ENCODE measurements at places on chromosomes 3 and 15.

- DNase-seq, result no peak
Measured at GRCh38 chr3:150291515-150291914, 116.6 kb upstream of the TSC22D2 start.

DNA sequence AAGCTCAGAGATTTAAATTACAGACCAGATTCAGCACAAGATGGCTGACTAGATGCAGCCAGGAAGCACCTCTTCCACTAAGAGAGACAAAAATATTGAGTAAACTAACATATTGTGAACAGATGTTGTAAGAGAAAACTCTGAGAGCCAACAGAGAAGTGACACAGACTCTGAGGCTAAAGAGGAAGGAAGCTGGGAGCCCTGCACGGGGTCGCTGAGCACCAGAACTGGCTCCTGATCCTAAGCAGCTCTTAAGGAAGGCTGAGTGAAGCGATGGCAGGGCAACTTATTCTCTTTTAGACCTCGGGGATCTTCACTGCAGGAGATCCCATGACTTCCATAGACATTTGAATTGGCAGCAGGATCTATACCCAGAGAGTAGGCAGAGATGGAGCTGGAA, 578.0 kb upstream of the GRM7 start:
- DNase-seq, result no peak

DNA sequence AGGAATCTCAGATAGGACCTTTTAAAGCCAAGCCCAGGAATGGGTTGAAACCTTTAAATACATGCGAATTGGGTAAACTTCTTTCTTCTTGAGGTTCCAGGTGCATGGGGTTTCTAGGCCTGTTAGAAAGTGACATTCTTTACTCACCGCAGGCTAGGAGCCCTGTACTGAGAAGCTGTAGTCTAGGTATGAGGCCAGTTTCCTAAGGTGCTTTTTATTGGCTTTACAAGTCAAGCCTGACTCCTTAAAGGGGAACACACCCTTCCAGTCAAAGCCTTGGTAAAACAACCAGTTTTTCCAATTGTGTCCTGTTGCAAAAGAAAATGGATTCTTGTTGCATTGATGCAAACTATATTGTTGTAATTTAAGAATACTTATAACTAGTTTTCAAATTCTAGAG, 76.1 kb upstream of the ATP11B start:
- DNase-seq, result no peak

DNA sequence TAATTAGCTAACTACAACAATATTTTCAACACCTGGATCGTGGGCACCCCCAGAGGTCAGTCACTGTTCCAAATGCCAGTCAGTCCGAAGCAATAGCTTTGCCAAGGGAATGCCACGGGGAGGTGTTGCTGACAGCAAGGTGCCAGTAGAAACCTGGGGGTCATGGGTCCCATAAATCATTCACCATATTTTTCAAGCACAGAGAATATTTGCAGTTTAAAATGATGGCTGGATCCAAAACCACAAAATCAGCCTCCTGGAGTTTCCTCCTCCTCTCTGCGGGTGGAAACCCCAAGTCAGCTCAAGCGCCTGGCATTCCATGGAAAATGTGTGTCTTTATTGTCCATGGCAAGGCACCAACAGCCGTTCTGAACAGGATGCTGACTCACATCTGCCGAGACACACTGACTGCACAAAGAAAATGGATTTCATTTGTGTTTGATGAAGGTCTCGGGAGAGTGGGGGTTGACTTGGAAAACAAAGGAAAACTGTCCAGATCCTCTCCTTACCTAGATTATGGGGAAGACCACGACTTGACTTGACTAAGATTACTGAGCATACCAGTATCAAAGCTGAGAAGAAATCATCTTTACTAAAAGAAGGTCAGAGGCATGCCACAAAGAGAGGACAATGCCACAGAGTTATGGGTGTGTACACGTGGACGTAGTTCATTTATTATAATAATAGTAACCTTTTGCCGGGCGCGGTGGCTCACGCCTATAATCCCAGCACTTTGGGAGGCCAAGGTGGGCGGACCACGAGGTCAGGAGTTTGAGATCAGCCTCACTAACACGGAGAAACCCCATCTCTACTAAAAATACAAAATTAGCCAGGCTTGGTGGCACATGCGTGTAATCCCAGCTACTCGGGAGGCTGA, 26.4 kb downstream of the ANXA2 start:
- DNase-seq, result no peak

DNA sequence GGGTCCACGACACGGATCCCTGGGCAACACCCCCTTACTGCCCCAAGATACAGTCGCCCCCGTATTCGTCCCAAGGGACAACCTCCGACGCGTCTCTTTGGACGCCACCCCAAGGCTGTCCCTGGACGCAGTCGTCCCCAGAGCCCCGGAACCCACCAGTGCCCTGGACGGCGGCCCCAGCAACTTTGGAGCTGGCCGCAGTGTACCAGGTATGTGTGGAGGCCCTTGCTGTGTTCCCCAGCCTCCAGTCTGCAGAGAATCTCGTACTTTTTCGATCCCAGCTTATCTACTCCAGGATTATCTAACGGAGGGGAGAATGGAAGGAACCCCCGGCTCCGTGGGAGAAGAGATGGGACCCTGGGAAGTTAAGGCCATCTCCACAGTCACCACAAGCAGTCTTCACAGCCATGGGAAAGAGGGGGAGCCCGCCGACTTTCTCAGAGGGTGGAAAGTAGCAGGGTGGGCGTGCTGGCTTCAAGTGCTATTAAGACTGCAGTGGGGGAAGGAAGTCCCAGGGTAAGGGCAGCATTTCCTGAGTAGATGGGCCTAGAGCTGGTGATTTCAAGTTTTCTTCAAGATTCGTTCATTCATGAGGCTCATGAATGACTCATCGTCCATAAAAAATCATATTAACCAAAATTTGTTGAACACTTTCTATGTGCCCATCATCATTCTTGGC, 1.1 kb downstream of the MESP2 start:
- DNase-seq, result no peak

- no peak for DNase-seq
Measured at GRCh38 chr3:195263193-195263924, 7.6 kb downstream of the XXYLT1 start.

DNA sequence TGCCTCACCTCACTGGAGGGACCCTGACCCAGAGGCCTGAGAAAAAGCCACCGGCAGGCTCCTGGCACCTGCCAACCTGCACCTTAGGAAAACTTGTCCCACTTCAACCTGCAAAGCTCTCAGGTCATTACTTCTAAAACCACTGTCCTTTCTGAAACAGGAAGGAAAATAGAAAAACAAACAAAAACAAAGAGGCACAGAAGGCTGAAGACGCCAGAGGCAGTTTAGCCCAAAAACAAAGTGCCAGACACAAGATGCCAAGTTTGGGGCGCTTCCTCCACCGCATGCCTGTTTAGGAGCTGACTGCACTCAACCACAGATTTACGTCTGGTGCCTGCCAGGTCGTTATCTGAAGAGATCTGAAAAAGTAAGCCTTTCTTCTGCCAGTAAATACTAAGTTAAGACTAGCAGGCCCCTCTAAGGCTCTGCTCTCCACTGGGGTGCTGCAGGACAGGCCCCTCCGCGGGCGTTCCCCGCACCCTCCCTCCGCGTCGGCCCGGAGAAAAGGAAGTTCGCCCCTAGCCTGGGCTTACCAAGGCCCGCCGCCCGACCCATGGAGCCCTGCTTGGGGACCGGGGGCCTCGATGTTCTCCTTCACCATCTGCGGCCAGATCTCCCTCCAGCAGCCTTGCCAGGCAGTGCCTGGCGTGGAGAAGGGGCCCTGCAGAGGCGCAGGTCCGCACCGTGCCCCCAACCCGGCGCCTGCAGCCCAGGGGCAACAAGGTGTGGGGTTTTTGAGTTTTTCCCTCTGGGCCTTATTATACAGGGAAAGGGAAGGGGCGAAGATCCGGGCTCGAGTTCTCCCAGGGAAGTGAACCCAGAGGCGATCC, 1.3 kb downstream of the GOLGA8A start:
- peak; percentile 42 for DNase-seq

- no peak for DNase-seq
Measured at GRCh38 chr15:60557191-60557618, 78.3 kb upstream of the ICE2 start.

GRCh38 chr3:79002465-79003372, 765.1 kb downstream of the ROBO1 start:
- DNase-seq, result no peak

GRCh38 chr3:38047896-38048295, 8.9 kb downstream of the DLEC1 start:
- no peak for DNase-seq

GRCh38 chr3:159593927-159594605, 394.6 kb upstream of the IL12A start:
- DNase-seq, result peak; percentile 9

All from SK-N-SH (cell line).